Left renal cortex interstitium (tissue), 4 donors: ENCODE measurements at places on chromosomes 7 and 10. TPM values are rescaled to one million over a fixed set of nuclear protein-coding genes. Genes with fewer than 3 reads are reported as not detected.

Gene FAM241B
- polyA plus RNA-seq: 9.1 TPM

Gene ACTL6B
- not detected for polyA plus RNA-seq

Gene CLRN3
- 21.5 TPM for polyA plus RNA-seq

Gene HOXA3
- 36.3 TPM for polyA plus RNA-seq

Gene TASOR2
- polyA plus RNA-seq: 32.4 TPM

Gene STEAP4
- 0.21 TPM for polyA plus RNA-seq

Gene AVPI1
- 4.5 TPM for polyA plus RNA-seq

Gene SPDYE9
- polyA plus RNA-seq: 0.13 TPM

Gene ASB10
- not detected for polyA plus RNA-seq

Gene P4HA1
- polyA plus RNA-seq: 101 TPM

Gene RHOBTB1
- polyA plus RNA-seq: 82.6 TPM

Gene PPP1R3C
- polyA plus RNA-seq: 39.1 TPM

Gene TSPAN15
- polyA plus RNA-seq: 56.4 TPM

Gene SMC3
- 79.6 TPM for polyA plus RNA-seq

Gene MRLN
- 0.90 TPM for polyA plus RNA-seq

Gene ETV1
- polyA plus RNA-seq: 40.5 TPM
